ENCODE measurements at places on chromosomes 6 and 20.
A peak's percentile ranks its signal among the peaks of the same experiment; 100 is the strongest.

GRCh38 chr6:74631564-74631963 is 574.3 kb downstream of the COL12A1 start:
- no peak for DNase-seq

GRCh38 chr6:131419702-131420101 is 153.3 kb upstream of the ARG1 start:
- DNase-seq, result no peak

DNA sequence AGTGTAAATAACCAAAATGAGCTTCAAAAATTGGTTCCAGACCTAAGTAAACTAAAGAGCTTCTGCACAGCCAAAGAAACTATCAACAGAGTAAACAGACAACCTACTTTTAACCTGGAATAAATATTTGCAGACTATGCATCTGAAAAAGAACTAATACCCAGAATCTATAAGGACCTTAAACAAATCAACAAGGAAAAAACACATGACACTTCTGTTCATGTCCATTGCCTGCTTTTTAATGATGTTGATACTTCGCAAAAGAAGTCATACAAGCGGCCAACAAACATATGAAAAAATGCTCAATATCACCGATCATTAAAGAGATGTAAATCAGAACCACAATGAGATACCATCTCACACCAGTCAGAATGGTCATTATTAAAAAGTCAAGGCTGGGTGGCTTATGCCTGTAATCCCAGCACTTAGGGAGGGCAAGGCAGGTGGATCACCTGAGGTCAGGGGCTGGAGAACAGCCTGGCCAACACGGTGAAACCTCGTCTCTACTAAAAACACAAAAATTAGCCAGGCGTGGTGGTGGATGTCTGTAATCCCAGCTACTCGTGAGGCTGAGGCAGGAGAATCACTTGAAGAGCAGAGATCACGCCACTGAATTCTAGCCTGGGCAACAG is 42.5 kb upstream of the DST start:
- DNase-seq, result no peak

- DNase-seq, result no peak
Observed at GRCh38 chr6:13303668-13304017, 24.7 kb downstream of the TBC1D7 start.

- DNase-seq, result no peak
Observed at GRCh38 chr6:28802417-28803336, 121.1 kb downstream of the TRIM27 start.

- DNase-seq, result no peak
Observed at GRCh38 chr6:170091639-170092579, 199.0 kb downstream of the DLL1 start.

DNA sequence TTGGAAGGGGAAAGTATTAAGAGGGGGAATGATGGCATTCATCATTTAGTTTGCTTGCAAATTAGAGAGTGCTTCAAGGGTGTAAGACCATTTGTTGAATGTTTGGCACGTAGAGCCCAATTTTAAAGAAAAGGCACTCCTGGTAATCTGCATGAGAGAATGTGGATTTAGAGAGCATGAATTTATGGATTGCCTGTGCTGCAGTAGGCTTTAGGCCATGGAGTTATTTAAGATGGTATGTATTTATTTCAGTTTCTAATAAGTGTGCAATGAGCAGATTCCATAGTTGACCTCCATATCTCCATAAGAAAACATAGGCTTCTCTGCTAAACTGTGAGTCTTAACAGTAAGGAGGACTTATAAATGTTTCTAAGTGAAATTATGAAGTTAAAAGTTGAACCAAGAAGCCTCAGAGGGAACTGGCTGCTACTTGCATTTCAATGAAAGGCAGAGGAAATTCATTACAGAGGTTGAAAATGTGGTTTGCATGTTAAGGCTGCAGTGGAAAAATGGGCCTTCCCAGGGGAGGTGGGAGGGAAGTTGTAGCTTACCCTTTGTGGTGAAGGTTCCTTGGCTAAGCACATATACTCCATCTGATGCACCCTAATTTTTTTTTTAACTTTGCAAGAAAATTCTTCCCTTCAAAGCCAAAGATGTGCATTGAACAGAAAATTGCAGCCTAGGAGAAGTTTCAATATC is 134.2 kb downstream of the CARMIL1 start:
- peak; percentile 30 for DNase-seq

DNA sequence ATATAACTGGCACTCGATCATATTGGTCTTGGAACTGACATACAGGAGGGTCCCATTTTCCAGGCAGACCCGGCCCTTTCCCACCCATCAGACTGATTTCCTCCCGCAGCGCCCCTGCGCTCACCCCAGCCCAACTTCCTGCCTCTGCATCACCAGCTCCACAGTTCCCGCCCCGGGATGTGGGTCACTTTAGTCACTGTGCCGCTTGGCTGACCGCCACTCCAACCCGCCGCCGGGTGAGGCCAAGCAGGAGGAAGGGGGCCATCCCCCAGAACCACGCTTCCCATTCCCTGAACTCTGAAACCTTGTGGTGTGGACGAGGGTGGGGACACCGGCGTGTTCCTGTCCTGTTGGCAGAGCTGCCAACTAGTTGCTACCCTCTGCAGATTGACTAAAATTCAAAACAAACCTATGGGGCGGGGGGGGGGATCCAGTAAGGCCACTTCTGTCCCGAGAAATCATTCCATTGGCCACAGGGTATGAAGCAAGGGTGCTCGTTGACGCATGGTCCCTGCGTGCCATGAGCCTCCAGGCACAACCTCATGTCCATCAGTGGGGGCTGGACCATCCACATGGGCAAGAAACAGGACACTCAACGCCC is 12.3 kb downstream of the TGM2 start:
- DNase-seq, result no peak

DNA sequence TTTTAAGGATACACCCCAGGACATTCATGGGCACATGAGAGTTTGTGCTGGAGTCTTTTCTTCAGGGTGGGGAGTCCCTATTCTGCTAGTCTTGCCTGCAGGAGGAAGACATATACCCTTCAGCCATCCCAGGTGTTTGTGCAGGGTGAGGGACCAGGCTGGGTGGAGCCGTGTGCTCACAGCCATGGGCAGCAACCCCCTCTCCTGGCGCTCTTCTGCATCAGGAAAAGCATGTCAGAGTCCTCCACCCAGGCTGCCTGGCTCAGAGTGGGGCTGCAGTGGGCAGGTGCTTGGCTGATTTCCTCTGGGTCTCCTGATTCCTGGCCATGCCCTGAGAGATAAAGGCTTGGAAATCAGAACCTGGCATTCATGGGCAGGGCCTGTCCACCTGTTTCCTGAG is 22.7 kb upstream of the MLN start:
- no peak for DNase-seq

GRCh38 chr20:47070176-47070575 is 175.5 kb downstream of the EYA2 start:
- DNase-seq, result no peak

DNA sequence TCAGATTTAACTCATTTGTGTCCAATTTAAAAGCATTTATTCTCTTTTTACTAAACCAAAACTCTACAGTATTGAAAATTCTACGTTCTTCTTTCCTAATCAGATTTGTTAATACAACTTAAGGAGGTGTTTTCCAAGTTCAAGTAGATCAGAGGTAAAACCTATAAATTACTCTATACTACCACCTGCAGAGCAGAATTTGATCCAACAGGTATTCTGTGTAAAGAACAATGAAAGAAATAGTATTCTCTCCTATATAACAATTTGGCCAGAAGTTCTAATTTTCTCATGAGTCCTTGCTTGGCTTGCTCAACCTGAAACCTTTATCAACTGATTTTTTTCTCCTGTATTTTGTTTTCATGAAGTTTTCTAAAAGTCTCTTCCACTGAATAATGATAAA is 28.5 kb upstream of the DST start:
- no peak for DNase-seq

GRCh38 chr6:62746968-62747367 is 460.9 kb upstream of the KHDRBS2 start:
- no peak for DNase-seq

DNA sequence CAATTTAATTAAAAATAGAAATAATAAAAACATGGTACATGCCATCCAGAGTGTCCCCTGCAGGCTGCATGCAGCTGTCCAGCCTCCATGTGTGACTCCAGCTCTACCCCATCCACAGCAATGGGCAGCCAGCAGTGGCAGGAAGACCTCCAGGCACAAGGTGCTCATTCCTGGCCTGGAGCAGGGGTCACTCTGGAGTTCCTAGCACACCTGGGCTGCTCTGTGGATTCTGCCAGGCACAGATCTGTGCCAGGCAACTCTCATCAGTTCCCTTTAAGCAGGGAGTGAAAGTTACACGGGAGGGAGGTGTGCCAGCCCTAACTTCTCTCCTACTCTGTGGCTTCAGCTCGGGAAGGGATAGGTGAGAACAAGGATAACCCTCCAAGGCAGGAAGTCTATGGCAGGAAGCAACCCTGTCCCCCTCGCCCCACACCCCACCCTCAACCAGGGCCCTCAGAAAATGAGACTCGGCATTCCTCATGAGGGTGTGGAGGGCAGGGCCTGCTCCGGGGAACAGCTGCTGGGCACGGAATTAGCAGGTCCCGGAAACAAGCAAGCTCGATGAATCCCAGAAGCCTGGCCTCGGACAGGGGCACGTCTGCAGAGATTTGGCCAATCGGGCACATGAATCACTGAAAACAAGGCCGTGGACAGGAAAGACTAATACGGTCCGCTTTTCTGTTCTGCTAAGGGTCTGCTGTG is 10.0 kb downstream of the JPH2 start:
- no peak for DNase-seq

DNA sequence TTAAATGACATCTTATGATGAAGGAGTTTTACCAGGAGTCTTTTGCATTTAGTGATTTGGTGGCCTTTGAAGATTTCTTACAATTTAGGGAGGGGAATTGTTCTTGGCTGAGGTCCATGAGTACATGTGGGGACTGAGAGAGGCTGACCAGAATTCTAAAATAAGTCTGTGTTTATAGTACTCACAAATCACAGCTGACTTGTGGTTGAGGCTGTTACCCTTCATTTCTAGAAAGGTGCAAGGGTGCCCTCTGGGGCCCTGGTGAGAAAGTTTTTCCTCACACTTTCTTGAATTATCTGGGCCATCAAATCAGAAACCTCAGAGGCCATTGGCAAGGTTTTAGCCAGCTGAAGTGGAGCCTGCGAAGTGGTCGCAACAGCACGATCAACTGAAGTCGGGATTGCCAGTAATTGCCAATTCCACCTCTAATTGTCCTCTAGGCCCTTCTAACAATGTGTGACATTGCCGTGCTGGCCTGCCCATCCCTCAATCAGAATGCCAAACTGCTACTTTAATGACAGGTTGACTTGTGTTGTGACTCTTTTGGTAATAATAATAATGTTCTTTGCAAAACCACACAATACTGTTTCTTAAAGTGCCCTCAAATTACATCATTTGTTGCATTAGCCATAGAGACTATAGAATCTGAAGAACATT is 221.6 kb downstream of the OGFRL1 start:
- DNase-seq, result peak; percentile 45

- no peak for DNase-seq
Observed at GRCh38 chr20:57124800-57125517, 141.5 kb downstream of the BMP7 start.

DNA sequence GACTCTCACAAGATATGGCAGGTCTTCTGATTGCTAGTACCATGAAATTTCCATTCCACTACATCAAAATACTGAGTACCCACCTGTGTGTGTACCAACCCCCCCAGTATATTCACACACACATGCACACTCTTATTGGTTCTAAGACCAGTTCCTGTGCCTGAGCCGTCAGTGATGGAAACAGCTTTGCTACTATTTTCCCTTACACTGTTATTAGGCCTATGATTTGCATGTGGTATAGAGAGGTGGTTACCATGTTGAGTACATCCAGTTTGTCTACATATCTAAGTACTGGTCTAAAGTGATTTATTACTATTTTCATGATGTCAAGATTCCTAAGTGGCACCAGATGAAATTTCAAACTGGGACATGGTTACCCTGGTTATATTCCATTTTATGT is 459.9 kb downstream of the BCKDHB start:
- no peak for DNase-seq

DNA sequence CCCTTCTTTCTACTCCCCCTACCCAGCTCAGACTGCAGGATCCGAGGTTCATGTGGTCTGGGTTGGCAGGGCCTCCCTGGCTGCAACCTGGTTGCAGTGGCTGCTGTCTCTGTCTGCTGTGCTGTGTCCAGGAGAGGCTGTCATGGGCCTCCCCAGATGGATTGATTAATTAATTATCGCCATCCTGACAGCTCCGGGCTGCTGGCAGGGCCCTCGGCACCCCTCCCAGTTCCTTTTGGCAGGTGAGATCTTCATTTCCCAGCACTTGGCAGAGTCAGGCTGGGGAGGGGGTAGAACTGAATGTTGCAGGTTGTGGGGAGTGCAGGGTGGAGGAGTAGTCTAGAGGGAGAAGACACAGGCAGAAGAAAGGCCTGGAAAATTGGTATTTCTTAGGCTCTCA is 56.7 kb upstream of the ZFAND3 start:
- DNase-seq, result no peak

GRCh38 chr20:60986506-60987156 is 265.4 kb upstream of the CDH4 start:
- DNase-seq, result no peak

DNA sequence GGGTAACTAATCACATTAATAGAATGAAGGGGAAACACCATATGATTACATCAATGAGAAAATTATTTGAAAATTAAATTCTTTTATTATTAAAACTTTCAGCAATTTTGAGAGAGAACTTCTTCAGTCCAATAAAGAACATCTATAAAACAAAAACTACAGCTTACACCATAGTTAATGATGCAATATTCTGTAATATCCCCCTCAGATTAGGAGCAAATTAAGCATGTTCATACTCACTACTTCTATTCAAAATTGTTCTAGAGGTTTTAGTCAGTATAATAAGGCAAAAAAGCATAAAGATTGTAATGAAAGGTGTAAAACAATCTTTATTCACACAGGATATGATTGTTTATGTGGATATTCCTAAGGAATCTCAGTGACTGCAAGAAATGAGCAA is 465.4 kb downstream of the CD109 start:
- no peak for DNase-seq

DNA sequence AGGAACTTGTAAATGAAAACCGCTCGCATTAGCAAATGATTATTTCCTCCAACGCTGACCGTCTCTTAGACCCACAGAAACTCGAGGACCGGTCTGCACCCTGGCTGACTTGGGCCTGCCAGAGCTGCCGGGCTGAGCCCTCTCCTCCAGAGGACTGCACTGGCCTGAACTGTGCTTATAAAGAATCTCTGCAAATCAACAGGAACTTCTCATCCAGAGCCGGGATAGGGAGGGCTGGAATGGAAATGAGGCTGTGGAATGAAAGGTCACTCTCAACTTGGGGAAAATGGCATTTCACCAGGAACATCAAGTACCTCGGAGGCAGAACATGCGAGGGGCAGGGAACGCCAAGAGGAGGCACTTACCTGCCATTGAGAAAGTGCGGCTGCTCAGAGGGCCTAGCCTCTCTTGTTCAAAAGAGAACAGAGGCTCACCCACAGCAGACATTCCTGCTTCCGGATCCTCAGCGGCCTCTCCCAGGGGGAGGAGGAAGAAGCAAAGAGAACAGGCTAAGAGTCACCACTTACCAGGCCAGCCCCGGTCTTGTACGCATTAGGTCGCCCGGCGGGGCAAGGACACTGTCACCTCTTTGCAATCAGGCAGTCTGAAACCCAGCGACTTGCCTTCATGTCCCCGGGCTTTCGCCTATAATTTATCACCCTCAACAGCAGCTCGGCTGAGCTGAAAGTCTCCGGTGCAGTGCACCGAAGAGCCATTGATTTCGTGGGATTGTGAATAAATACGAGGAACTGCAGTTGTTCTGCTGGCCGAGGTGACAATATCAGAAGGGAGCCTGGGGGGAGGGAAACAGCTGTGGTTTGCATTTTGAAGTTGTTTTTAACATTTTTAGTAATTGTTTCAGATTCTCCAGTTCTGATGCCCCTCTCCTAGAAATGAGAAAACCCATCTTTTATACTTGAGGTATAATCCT is 37.6 kb downstream of the ZMYND8 start:
- DNase-seq, result no peak
